ENCODE measurements at places on chromosomes 2 and 18.

DNA sequence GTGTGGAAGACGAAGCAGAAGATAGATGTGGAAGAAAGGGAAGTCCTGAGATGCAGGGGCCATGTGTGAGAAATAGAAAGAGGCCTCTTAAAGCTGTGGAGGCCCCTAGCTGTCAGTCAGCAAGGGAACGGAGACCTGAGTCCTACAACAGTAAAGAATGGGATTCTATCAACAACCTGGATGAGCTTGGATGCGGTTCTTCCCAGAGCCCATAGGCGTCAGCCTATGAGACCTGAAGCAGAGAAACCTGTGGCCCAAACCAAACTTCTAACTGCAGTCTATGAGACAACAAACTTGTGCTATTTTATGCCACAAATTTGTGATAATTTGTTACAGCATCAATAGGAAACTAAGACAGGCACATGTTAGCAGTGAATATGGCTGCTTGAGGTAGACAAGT is 583.7 kb downstream of the ADCYAP1 start:
- no peak for DNase-seq

GRCh38 chr2:173442542-173442941 is 87.9 kb downstream of the CDCA7 start:
- DNase-seq, result no peak

DNA sequence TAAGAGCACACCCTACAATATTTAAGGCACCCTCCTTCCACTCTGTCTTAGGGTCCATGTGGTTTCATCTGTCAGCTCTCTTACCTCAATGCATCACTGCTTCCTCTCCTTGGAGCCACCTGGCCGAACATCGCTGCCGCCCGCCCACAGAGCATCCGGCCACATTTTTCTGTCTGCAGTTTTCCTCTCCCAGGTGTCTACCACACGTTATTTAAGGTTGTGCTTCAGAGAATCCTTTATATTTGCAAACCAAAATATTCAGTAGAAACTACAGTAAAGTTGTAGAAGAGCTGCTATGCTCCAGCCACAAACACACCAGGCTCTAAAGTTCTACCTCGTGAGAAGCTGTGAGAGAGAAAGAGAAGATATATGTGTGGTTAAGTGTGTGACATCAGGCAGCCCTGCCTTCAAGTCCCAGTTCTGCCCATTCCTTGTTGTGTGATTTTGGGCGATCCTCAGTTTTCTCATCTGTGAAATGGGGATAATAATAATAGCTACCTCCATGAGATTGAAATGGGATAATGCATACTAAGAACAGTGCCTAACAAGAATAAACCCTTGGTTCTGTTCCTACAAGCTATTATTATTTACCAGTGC is 4.9 kb upstream of the STK17B start:
- peak; percentile 84 for DNase-seq

GRCh38 chr18:41660654-41661053 is 294.4 kb upstream of the PIK3C3 start:
- DNase-seq, result no peak

DNA sequence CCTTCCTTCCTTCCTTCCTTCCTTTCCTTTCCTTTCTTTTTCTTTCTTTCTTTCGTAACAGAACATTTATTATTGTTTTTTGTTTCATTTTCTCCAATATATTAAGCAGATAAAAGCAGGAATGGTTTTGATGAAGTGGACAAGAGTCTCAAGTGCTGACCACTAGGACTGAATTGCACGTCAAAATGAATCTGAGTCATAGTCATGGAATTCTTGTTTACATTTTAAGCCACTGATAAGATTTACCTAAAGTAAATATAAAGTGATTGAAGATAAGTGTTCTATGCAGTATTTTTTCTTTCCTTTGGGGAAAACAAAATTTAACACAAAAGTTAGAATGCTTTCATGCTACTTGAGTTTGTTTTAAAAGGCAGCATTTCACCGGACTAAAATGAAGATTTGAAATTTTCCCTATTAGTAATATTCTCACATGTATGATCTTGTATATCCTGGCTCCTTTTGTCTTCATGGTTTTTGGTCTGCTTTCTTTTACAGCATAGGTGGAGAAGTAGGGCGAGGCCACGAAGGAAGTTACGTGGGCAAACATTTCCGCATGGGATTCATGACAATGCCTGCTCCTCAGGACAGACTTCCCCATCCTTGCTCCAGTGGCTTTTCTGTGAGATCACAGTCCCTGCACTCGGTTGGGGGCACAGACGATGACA is 113.5 kb downstream of the NYAP2 start:
- no peak for DNase-seq

- DNase-seq, result no peak
Measured at GRCh38 chr2:763766-764525, 86.7 kb upstream of the TMEM18 start.

DNA sequence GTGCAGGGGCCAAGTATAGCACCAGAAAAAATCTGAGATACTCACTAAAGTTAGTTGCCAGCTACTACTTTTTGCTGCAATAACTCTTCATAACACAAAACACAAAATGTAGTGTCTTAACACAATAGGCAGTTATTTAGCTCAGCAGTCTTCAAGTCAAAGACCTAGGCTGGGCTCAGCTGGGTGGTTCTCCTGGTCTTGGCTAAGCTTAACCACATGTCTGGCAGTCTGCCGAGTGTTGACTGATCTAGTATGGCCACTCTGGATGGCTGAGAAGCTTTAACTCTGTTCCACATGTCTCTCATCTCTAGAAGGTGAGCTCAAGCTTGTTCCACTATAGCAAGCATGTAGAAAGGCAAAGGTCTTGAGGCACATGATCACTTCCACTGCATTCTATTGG is 451.6 kb downstream of the SOX11 start:
- no peak for DNase-seq

- no peak for DNase-seq
Measured at GRCh38 chr18:49086926-49087325, 136.2 kb upstream of the SMAD7 start.

- DNase-seq, result no peak
Measured at GRCh38 chr2:181376442-181376841, 80.7 kb upstream of the ITGA4 start.

- no peak for DNase-seq
Measured at GRCh38 chr2:215895330-215895729, 118.0 kb downstream of the MREG start.

DNA sequence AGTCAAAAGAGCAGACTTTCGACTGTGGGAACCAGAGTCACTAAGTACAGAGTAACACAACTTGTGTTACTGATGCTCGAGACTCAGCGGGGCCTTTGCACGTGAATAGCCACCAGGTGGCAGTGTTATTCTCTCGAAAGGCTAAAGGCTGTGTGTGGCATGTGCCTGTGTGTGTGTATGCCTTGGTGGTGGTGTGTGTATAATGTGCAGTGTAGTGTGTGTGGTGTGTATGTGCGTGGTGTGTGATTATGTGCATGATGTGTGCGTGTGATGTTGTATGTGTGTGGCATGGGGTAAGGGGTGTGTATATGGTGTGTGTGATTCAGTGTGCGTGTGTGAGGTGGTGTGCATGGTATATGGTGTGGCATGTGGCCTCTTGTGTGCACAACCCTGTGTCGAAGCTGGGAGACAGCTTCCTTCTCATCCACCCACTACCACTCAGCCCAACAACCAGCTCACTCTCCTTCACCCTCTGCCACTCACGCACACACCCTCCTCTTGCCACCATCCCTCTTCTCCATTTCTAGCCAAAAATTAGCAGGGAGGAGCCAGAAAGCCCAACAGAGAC is 83.0 kb upstream of the ZNF532 start:
- DNase-seq, result peak; percentile 32

DNA sequence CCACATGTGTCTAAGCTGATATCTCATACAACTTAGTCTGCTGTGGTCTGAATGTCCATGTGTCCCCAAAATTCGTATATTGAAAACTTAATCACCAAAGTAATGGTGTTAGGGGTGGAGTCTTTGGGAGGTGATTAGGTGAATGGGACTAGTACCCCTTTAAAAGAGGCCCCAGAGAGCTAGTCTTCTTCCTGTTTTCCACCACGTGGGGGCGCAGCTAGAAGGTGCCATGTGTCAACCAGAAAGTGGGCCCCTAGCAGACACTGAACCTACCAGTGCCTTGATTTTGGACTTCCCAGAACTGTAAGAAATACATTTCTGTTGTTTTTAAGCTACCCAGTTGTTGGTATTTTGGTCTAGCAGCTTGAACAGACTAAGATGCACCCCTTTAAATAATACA is 86.6 kb downstream of the ASB1 start:
- no peak for DNase-seq

- no peak for DNase-seq
Measured at GRCh38 chr18:25814841-25815458, 275.5 kb downstream of the SS18 start.

GRCh38 chr2:101818531-101819451 is 121.3 kb downstream of the MAP4K4 start:
- DNase-seq, result no peak

- DNase-seq, result peak; percentile 36
Measured at GRCh38 chr18:74040459-74041332, 106.9 kb downstream of the FBXO15 start.

DNA sequence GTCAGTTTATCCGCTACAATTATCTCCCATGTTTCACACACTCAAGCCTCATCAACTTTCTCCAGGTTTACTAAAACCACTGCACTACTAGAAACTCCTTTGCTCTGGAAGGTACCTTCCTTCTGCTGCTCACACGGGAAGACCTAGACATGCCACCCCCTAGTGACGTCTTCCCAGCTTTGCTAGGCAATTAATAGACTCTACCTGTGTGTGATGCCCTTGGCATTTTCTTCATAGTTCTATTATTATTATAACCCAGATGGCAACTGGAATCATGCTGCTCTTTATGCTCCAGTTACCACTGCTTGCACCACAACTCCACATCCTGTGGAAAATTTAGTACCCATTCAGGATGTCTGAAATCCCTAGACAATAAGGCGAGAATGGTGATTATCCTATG is 42.4 kb downstream of the CACNB4 start:
- no peak for DNase-seq

DNA sequence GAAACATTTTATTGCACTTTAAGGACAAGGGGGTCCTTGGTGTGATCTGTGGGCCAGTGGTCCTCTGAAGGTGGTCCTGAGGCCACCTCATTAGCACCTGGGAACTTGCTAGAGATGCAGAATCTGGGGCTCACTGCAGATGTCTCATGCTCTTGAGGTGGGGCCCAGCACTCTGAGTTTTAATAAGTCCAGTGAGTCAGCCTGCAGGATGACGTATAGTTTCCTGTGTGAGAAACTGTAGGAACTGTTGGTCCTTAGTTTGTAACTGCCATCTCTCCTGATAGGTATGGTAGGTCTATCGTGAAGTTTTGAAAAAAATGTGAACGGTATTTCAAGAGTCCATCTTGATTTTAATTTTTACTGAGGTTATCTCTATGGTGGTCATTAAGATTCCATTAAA is 2.8 kb downstream of the TRPM8 start:
- DNase-seq, result no peak

GRCh38 chr2:199590321-199591203 is 132.8 kb upstream of the SATB2 start:
- DNase-seq, result no peak

DNA sequence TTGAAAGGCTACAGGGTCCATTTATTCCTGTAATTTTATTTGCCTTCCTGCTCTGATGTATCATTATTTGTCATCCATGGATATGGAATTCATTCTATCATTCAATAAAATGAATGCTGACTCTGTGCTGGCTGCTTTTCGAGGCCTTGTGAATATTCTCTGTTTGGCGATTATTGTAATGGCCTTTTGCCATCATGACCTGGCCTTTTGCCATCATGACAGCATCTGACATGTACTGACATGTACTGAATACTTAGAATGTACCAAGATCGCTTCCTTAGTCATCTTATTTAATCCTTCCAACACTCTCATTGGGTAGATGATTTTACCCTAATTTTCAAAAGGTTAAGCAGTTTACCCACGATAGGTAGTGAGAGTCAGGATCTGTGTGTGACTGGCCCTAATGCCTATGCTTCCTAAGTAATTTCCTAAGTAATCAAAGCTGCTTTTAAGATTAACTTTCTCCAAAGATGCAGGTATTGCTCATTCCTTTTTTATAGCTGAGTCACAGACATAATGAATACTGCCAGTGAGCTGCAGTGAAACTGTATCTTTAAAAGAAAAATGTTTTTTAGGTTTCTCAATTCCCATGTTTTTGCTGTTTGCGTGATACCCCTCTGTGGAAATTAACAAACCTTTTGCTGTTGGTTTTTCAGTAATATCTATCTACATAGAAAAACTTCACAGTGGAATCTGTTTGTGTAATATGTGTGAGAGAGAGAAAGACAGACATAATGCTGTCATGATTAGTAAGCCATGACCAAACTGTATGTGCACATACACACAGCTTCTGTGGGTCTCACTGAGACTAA is 127.8 kb downstream of the CERS6 start:
- no peak for DNase-seq

GRCh38 chr2:218849721-218850120 is 9.9 kb upstream of the WNT6 start:
- DNase-seq, result no peak

DNA sequence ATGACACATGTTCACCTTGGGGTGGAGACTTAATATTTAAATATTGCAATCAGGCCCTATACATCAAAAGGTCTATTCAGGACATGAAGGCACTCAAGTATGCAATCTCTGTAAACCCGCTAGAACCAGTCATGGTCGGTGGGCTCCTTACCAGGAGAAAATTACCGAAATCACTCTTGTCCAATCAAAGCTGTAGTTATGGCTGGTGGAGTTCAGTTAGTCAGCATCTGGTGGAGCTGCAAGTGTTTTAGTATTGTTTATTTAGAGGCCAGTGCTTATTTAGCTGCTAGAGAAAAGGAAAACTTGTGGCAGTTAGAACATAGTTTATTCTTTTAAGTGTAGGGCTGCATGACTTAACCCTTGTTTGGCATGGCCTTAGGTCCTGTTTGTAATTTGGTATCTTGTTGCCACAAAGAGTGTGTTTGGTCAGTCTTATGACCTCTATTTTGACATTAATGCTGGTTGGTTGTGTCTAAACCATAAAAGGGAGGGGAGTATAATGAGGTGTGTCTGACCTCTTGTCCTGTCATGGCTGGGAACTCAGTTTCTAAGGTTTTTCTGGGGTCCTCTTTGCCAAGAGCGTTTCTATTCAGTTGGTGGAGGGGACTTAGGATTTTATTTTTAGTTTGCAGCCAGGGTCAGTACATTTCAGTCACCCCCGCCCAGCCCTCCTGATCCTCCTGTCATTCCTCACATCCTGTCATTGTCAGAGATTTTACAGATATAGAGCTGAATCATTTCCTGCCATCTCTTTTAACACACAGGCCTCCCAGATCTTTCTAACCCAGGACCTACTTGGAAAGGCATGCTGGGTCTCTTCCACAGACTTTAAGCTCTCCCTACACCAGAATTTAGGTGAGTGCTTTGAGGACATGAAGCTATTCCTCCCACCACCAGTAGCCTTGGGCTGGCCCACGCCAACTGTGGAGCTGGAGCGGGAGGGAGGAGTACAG is 108.1 kb downstream of the XRCC5 start:
- no peak for DNase-seq

DNA sequence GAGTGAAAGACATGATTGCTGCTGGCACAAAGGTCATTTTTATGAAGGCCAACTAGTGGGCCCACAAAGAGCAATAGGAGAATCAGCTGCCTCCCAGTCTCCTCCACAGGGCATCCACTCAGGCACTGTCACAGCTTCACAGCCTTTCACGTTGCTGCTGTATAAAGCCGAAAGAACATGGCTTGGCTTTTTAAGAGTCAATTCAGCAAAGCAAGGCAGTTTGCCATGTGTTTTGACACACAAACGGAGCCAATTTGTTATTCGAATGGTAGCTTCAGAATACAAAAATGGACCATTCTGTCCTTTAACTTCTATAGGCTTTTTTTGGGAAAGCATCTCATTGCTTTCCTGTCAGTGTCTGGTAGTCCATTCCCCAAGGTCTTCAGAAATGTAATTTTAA is 283.4 kb upstream of the PARD3B start:
- no peak for DNase-seq

Data from T follicular helper cell (primary cell).